NCI-H187 treated with DMSO at 0.1 percent for 48 hours (cell line): ENCODE measurements at places on chromosomes 6 and 20.

DNA sequence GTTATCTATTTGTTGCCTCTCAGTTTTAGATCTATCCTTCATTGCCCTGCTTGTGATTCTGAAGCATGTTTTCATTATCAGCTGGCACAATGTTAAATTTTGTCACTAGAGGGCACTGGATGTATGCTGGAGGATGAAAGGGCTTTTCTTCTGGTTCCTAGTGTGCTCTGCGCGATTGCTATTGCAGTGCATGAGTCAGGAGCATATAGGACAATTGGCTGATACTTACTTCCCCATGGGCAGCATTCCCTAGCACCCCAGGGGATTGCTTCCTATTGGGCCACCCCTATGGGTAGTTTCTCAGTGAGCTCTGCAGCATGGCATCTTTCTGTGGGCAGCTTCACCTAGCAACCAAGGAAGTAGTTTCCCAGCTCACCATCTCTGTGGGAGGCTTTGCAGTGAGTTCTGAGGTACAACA lies 280.3 kb upstream of the SYNCRIP start:
- peak; percentile 12 for DNase-seq

DNA sequence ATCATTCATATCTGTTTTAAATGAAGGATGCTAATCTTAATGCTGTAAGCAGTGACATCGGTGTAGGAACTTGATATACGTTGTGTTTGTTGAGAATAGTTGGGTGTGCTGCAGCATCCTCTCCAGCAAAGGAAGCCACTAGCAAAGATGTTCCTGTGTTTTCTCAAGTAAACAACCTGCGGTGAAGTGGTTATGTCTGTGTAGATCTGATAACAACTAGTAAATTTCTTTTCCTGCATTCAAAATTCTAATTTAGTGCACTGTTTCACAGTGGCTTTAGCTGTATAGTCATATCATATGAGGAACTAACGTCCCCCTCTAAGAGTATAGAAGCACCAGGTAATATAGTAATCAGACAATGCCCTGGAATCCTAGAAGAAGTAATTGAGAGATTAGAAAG lies 38.7 kb downstream of the NCOA7 start:
- no peak for DNase-seq

DNA sequence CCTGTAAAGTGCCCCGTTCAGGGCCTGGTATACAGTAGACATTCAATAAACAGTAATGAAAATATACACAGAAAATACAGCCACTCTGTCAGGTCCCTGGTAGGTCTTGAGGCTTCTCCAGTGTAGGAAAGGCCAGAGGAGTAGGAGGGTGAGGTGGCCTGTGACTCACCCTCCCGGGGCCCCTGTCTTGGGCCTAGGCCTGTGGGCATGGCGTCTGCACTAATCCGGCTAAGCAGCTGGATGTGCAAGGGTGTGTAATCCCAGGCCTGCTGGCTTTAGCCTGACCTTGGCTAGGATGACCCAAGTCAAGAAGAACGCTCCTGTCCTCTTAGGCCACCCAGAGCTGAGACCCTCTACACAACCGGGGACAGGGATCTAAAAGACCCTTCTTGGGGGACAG lies 84.9 kb downstream of the KCNB1 start:
- DNase-seq: no peak

GRCh38 chr20:32474967-32475811 lies 109.9 kb downstream of the NOL4L start:
- DNase-seq: no peak

DNA sequence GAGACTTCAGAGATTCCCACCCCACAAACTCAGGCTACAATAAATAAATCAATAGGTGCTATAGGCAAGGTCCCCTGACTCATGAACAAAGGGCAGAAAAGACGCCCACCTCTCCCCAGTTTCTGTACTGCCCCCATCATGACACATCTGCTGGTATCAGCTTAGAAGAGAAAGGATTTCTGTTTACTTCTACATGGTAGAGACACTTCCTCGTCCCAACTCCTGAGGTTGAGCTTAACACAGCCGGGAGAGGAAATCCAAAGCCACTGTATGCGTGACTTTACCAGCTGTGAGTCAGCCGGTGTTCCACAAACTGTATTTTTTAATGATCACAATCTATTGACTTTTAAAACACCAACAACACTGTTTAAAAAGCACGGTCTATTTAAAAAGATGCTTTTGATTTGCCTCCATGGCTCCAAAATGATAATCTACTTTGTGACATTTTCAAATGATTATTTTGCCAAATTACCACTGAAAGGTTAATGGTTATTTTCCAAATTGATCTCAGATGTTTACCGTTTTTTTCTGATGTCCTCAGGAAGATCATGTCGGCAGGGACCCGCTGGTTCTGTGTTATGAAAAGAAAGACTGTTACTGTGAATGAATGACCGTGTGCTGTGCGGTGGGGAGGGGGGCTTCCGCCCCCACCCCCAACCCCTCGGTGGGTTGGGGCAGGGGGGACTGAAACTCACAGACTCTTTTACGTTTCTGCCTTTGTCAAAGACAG lies 72.5 kb downstream of the ATP9A start:
- DNase-seq: no peak

DNA sequence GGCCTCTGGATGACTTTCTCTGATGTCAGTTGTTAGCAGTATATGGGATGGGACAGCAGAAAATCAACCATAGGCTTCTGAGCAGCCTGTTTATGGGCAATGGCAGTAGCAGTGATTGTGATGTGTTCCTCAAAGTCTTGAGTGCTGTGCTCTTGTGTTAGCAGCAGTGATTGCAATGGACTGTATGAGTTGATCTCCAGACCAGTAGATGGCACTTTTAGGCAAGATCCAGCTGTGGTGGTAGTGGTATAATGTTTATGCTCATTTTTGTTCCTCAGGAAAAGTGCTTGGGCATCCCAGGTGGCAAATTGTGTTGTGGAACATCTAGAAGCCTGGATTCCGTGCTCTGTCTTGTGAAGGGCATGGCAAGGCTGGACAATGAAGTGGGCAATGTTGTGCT lies 181.6 kb upstream of the SYNCRIP start:
- DNase-seq: no peak

DNA sequence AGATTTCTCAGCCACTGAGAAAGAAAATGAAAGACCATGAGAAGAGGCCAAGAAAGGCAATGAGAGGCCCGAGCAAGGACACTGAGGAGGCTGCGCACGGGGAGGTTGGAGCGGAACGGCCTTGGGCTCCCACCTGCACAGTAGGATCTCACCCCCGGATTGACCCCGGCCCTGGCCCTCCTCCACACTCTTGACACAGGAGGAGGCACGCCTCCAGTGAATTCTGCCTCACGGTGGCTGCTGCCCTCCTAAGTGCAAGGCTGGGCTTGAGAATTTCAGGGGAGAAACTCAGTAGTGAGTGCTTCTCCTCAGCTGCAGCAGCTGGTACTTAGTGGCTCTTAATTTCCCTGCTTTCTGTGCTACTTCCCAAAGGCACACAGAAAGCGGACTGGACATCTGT lies 18.0 kb downstream of the MRPL14 start:
- no peak for DNase-seq

DNA sequence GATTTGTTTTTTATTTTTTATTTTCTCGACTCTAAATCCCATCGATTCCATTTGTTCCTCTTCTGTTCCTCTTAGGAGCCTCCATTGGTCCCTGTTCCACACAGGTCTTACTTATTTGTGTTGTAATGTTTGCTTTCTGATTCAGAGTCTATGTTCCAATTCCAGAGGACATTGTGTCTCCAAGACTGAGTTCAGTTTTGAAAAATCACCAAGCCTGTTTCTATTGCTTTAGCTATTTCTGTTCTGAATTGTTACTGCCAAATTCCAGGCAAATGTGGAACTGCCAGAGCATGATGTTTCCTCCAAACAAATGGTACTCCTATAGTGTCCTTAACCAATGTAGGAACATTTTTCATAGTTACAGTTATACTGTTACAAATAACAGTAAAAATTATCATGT lies 270.9 kb upstream of the SPTLC3 start:
- no peak for DNase-seq

DNA sequence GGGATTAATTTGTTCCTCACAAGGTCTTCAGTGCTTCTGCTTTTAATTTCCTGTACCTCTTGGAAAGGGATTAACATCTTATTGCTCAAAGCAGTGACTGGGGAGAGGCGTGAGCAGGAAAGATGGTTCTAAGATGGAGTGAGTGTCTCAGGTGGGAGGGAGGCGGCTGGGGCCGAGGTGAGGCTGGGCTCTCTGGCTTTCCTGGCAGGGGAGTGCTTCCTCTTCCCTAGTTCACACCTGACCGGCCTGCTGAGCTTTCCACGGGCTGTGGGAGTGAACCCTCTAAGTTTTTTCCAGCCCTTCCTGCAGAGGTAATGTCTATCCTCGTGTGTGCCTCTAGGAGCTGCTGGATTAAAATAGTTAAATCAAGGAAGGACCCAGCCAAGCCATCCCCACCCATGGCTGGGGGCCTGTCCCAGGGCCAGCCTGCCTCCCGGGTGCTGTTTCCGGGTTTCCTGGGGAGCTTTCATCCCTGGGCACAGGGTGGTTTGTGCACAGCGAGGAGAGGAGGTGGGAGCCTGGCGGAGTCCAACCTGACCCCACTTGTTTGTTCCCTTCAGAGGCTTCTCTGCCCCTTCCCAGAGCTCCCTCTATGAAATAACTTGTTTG lies 179.1 kb downstream of the TFAP2C start:
- DNase-seq: no peak

DNA sequence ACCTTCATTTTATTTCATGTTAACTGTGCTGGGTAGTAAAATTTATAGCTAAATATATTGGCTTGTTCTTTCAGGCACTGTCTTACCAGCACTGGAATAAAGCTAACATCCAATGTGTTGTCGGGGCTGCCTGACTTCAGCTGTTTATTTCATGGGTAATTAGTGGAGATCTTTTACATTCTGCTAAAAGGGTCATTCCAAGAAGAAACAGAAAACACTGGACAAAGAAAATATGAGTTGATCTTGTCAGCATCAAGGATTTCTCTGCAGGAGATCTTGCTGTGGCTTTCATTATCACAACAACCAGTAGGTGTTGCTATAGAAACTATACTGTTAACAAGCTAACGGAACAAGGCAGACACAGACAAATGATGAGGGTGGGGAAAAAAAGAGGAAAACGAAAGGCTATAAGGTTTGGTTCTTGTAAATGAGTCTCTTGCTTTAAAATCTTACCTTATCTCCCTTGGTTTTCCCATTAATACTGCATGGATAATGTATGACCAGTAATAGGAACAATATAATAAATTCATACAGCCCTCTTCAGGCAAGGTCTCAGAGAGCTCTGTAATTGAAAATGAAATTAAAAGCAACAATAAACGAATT lies 206.8 kb downstream of the SIM1 start:
- DNase-seq: no peak

- no peak for DNase-seq
These were observed 7.3 kb upstream of the SNTA1 start for GRCh38 chr20:33450867-33451266.

DNA sequence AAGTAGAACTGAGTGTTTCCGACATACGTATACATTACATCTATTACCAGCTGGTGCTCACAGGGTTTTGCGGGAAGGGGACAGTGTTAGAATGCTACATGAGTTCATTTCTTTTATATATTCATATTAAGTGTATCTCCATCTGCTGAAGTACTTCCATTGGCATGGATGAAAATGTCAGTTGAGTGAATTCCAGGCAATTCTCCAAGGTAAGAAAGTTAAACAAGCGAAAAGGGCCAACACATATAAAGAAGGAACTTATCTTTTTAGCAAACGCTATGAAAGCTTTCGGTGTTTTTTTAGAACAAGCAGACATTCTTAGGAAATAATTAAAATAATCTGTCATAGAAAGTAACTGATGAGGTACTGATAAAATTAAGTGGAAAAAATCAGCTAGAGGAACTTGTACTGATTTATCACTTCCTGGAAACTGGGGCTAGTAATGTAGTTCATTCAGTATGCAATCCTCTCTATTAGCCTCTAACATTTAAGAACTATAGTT lies 34.6 kb downstream of the RNF146 start:
- DNase-seq: no peak

- peak; percentile 33 for DNase-seq
These were observed 808.1 kb downstream of the MAFB start for GRCh38 chr20:39880890-39881289.

- DNase-seq: no peak
These were observed 16.4 kb upstream of the PKIG start for GRCh38 chr20:44566018-44566417.

DNA sequence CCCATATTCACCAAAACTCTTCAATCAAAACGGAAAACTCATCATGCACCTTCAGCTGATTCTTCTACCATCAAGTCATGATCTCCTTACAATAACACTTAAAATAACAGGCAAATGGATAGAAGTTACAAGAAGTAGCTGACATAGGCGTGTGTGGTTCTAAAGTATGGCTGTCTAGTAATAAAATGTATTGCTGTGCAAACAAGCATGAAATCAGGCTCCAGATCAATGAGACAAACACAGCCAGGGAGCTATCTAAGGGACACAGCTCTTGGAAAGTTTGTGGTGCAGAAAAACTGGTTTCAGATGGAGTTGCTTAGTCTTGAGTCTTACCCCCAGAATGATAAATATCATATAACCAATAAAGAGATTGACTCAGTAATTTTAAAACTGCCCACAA lies 434.8 kb upstream of the NOX3 start:
- DNase-seq: no peak

DNA sequence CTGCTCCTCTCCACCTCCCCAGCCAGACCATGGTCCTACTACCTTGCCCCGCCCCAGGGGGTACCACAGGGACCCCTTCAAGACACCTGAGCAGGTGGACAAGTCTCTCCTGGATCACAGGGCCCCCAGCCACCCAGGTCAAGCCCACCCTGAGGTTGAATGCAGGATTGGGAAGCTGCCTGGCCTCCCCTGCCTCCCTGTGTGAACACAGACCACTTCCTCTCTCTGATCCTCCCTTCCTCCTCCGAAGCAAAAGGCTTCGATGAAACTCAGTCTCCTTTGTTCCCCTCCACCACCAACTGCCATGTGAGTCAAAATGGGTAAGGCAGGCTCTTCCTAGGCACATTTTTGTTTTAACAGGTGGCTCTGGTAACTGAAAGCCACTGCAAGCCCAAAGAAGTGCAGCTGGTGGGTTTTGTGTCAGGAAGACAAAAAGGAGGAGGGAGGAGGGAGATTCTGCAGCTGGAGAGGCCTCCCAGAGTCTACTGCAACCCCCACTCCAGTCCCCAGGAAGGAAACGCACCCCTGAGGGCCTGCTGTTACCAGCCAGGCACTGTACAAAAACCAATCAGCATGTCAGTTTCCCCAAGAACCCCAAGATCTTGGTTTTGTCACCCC lies 5.4 kb downstream of the ADA start:
- no peak for DNase-seq

GRCh38 chr20:5789827-5790226 lies 39.6 kb downstream of the SHLD1 start:
- DNase-seq: no peak

GRCh38 chr6:1729750-1730140 lies 120.0 kb downstream of the FOXC1 start:
- DNase-seq: no peak

- DNase-seq: no peak
These were observed 39.0 kb upstream of the PLN start for GRCh38 chr6:118509009-118509617.
